Activated naive CD4-positive, alpha-beta T cell treated with anti-CD3 and anti-CD28 coated beads, Interleukin-2, amount 50 U/mL, for 16 hours (primary cell): ENCODE measurements at places on chromosomes 16 and 17.
A peak's percentile ranks its signal among the peaks of the same experiment; 100 is the strongest.

DNA sequence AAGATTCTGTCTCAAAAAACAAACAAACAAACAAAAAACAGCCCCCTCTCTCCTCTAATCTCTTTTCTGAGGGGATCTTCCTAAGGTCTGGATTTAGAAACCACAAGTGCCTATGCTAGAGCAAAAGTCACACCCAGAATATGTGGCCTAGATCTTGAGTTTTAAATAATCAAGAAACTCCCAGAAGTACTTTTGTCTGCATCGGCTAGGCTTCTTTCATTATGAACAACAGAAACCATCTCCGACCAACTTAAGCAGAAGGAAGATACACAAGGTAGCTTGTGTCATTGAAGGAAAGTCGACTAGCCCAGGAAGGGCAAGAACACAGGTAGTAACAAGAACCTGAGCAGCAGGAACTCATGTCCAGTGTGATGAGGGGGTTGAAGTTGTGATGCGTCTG lies 73.9 kb upstream of the KIFC3 start:
- DNase-seq: no peak

DNA sequence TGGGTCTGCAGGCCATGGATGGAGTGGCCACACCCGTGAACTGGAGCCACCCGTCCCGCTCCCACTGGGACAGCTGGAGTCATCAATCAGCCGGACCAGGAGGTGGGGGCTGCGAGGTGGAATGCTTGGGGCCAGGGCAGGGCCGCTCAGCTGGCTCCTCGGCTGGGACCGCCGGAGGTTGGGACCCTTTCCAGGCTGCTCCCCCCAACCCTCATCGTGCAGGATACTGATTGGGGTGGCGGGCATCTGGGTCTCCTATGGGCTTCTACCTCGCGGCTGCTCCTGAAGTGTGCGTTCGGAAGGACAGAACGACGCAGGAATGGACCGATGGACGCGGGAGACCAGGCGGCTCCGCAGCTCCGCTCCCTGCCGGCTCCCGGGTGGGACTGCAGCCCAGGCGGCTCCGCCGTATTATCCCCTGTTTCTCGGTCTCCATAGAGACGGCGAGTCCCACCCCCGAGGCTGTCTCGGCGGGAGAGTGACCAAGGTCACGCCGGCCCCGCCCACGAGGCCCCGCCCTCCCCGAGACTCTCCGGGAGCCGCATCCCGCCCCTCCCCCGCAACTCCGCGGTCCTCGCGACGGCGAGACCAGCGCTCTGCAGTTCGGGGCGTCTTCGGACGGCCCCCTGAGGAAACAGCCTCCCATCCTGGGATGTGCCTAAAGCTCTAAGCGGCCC lies at the start of gene TPPP3:
TPPP3 (minus strand) TSS at position 388 of the 677 bp plus-strand sequence. CDS start 2,387 bp downstream, outside the sequence.
- DNase-seq: peak; percentile 34

DNA sequence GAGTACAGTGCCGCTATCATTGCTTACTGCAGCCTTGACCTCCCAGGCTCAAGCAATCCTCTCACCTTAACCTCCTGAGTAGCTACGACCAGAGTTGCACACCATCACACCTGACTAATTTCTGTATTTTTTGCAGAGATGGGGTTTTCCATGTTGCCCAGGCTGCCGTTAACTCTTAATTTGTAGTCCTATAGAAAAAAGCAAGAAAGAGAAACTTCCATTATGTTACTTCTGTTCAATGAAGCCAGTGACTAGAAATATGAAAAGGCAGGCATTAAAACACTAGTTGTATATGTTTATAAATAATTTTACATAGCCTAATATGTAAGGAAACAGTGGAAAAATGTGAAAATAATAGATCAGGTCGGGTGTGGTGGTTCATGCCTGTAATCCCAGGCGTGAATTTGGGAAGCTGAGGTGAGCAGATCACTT lies 9.7 kb downstream of the RAD51C start:
- DNase-seq: no peak

GRCh38 chr16:81096715-81097208 lies 567 bp upstream of the GCSH start:
- DNase-seq: no peak
